ENCODE measurements at places on chromosomes 4 and X. TPM values are rescaled to one million over a fixed set of nuclear protein-coding genes. Genes with fewer than 3 reads are reported as not detected.

Gene STPG2
- total RNA-seq = not detected

DNA sequence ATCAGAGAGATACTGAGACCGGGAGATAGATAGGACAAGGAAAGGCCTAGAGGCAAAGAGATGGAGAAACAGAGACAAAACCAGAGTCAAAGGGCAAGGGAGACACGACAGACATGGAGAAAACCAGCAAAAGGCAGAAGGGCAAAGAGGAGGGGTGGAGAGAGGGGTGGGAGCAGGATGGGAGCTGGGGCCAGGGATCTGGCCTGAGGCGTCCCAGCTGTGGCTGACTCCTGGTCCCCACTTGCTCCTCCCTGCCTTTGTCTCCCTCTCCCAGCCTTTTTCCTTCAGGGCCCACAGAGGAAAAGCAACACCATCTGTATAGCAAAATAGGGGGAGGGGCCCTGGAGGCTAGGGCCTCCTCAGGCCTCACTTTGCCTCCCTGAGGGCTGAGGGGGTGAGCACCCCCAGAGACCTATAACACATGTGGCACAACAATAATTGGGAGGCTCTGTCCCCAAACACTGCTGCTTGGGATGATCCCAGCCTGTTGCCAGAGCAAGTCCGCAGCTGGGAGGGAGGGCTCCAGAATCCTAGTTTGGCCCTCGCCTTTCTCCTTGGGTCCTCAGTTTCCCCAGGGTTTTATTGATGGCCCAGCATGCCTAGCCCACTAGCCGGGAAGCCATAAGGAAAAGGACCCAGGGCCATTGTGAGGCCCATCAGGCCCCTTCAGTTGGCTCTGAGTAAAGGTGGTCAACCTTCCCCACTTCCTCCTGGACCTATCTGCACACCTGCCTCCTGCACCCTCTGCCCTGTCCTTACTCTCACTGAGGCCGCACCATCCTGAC is 96.8 kb downstream of the PJA1 start:
- no peak for DNase-seq

DNA sequence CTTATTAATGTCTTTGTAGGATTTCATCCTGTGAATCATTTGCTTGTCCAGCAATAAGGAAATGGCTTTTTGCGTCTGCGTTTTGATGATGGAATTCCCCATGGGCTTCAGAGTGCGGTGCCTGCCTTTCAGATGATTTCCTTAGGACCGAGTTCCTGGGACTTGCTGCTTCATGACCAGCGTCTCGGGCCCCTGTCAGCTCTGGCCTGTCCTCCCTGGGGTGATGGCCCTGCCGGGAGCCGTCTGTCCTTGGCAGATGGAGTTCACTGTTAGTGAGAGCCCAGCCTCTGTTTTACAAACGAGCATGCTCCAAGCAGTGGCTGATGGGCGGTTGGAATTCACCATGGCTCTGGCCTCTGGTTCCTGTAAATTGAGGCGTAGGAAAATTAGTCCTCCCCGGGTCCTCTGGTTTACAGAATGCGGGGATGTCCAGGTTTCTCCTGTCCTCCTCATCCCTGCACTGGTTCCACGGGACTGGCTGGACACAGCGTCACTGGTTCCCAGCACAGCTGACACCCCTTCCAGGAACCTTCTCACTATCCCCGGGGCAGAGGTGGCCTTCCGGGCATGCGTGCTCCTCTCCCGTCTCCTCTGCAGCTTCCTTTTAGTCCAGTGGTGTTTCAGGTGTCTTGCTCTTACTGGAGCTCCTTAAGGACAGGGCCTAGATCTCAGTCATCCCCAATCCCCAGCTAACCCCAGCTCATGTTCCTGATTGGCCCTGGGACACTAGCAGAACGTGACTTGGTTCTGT is 34.9 kb downstream of the TBC1D14 start:
- DNase-seq = no peak

- DNase-seq = no peak
Observed at GRCh38 chr4:16466581-16466980, 240.3 kb upstream of the TAPT1 start.

Gene KIAA1210
- total RNA-seq = not detected

DNA sequence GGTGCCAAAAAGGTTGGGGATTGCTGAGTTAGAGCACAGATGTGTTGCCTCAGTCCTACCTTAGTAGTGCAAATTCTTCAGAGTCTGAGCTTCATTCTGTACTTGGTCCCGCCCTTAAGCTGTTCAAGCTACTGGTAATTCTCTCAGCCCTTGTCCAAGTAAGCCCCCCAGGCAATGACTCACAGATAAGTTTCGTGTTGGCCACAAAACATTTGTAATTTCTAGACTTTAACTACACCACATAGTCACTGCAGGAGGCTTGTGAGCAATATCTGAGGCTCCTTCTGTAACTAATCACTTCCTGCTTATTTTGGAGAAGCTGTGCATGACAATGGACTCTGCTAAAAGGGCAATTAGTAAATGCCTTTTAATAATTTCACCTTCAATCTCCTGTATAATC is 1420.5 kb downstream of the PCDH7 start:
- DNase-seq = peak; percentile 67

- DNase-seq = no peak
Observed at GRCh38 chr4:175373031-175373430, 439.0 kb downstream of the GPM6A start.

Gene GLRA2
- not detected for total RNA-seq

DNA sequence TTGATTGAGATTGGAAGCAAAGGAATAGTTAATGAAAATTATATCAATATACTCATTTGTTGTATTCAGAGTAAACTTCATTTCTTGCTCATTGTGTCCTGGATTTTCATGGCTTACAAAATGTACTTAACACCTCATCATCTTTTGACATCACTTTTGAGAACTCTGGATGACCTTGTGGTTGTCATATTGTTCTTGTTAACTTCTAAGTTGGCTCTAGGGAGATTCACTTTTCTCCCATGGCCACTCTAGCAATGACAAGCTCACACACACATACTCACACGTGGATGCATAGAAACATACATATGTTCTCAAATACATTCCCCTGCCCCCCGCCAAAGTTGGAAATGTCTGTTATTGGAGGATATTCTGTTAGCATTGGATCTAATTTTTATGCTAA is 15.3 kb downstream of the PHEX start:
- no peak for DNase-seq

- no peak for DNase-seq
Observed at GRCh38 chrX:13690836-13691235, 1.9 kb downstream of the RAB9A start.

Gene ARHGAP4
- total RNA-seq = 1.9 TPM

DNA sequence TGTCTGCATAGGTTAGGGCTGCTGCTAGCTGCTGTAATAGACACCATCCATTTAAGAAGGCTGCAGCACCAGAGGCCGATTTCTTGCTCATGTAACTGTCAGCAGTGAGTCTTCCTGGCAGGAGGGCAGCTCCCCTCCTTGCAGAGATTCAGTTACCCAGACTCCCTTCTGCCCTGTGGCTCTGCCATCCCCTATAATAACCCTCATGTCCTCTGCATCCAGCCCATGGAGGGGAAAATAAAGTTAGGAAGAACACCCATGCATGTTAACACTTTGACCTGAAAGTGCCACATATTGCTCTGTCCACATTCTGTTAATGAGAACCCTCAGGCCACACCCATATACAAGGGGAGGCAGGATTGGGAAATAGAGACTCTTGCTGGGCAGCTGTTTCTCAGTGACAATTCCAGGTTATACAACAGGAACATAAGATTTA is 5.4 kb downstream of the STBD1 start:
- DNase-seq = no peak

DNA sequence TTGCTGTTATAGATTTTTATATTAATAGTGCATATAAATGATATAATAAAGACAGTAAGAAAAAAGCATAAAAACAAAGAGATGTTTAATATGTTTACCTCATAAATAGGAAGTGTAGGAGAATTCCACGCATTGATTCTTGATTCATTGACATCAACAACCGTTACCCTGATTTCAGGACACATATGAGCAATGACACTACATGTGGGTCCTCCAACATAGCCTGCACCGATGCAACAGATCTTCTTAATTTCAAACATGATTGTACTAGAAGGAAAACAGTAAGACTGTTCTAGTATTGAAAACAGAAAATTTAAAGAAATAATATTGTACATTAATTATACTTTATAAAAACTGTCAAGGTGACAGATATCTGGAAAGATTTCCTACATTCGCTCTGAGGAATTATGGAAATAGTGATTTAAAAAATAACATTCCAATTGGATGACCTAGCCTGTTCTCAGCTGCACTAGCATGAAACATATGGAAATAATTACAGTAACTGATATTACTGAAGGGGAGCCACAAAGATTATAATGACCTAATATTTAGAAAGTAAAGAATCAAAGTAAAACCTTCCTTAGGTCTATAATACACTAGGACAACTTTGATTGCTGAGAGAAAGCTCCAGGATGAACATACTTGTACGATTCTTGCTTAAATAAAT is 5.9 kb downstream of the UGDH start:
- DNase-seq = peak; percentile 47

DNA sequence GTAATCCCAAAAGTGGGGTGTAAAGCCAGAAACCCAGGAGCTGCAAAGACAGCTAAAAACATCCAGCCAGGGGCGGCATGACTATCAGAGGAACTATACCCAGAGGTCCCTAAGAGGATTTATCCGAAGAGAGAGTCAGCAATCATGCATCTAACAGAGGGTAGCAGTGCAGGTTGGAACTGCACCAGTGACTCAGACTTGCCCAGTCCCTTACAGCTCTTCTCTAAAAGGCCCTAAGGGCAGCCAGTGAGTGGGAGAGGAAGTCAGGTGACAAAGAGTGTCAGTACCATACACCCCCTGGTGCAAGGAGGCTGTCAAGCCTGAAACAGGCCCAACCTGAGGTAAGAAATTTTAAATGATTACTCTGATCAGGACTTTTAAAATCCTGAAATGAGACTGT is 88.1 kb downstream of the CAMK2D start:
- peak; percentile 67 for DNase-seq

DNA sequence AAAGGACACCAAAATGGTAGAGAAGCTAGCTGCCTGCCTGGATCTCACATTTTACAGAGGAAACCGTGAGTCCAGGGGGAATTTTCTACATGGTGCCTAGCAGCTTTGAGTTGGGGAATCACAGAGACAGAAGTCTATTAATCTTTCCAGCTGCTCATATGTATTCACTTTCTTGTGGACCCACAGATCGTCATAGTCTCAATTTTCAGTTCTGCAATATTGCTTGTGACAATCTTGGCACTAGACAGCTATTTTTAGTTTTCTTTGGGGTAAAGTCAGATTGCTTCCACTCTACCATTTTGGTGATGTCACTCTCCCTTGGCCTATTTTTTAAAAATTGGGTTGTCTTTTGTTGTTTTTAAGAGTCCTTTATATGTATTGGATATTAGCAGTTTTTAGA is 233.4 kb upstream of the STK26 start:
- no peak for DNase-seq
